ENCODE measurements at places on chromosomes 16 and 17.
A peak's percentile ranks its signal among the peaks of the same experiment; 100 is the strongest.

DNA sequence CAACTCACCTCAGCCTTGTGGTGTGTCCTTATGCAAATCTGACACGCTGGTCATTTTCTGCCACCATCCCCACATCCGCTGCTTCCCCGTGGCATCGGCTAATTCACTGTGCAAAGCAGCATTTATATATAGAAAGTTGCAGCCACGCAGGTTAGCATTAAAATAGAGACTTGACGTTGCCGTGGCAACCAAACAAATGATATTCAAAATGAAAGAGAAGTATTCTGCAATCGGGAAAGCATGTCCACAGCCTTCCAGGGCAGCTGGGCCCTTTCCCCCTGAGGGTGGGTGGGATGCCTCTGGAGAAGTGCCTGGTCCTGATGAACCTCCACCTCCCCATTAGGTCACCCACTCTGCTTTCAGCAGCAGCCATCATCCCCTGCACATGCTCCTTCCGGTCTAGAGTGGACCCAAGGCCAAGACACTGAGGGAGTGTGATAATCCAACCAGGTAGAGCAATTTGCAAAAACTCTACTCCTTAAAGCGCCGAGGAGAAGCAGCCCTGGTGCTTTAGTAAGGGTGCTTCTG is 138.7 kb downstream of the GAS7 start:
- DNase-seq: no peak

GRCh38 chr17:55223524-55223923 is 41.2 kb upstream of the HLF start:
- DNase-seq: no peak

- DNase-seq: no peak
Measured at GRCh38 chr17:12693640-12694039, 27.9 kb downstream of the MYOCD start.

DNA sequence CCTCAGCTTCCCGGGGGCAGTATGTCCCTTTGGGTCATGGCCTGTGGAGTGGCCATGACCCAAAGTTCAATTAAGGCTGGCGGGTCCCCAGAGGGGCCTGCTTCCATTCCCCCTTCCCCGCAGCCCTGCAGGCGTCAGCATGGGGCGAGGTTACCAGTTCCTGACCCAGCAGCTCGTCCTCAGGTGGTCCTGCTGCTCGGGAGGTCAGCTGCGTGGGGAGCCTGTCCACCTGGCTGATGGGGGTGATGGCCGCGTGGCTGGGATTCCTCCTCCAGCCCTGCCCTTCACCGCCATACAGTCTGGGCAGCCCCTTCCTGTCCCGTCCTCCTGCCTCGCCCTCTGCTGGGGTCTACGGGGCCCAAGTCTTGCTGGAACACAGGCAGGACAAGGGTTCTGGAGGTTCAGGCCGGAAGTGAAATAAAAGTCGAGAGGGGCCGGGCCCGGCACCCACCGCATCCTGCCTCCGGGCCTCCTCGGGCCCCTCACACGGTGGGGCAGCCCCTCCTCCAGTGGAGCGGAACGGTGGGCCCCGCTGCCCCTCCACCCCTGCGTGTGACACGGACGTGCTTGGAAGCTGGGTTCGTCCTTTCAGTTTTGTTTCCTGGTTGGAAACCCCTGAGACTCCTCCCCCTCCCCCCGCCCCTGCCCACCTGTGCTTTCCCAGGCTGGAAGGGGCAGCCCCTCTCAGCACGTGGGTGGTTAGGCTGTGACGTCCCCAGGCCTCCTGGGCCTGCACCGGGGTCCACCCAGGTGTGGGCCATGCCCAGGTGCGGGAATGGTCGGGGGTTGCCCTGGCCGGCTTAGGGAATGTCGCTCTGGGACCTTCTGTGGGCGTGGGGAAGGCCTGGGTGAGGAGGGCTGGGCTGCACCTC is 6.8 kb downstream of the UBALD2 start:
- peak; percentile 78 for DNase-seq

DNA sequence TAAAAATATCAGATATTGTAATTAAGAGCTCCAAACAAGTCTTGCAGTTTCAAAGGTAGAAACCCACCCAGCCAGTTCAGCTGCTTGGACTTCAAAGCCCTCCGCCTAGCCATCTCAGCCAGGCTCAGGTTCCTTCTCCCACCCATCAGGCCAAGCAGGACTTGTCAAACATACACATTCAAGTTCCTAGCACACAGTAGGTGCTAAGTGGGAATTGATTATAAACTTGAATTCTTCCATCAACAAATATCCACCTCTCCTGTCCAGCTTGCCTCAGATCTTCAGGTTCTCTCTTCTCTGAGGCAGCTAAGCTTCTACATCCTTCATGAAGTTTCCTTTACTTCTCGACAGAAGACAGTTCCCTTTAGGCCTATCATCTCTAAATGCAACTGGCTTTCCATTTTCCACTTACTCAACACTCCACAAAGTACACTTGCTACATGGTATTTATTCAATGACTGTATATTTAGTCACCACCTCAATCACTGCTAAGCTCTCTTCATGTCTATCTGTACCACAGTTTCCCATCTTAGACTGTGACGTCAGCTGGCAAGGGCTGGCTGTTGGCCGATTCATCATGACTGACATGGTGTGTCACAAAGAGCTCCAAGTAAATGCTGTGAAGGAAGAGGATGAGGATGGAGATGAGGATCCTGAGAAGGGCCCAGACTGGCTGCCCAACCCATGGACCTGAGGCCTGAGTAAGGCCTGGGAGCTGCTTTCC is 13.3 kb upstream of the COG7 start:
- DNase-seq: no peak

GRCh38 chr16:30992931-30993816 is 8.2 kb downstream of the HSD3B7 start:
- DNase-seq: no peak

DNA sequence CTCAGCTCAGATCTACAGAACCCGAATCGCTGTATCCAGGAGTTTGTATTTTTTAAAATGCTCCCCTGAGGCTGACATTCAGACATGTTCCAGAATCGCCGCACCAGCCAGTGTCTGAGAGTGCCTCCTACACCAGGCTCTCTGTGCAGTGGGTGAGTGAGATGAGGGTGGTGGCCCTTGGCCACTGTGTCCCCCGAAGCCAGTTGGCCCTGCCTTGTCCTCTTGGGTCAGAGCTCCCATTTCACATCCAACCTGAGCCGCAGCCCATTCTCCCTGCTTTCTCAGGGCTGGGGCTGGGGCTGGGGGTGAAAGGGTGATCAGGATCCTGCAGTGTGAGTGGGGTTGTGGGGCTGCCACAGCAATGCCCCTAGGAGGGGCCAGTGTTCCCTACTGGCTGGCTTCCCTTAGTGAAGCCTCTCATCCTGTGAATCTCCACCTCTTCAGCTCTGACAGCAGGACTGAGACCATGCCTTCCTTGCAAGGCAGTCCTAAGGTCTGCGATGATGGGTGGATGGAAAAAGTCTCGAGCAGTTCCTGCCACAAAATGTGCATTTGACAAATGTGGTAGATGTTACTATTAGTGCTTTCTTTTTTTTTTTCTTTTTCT is 12.9 kb upstream of the MYCBPAP start:
- DNase-seq: no peak

DNA sequence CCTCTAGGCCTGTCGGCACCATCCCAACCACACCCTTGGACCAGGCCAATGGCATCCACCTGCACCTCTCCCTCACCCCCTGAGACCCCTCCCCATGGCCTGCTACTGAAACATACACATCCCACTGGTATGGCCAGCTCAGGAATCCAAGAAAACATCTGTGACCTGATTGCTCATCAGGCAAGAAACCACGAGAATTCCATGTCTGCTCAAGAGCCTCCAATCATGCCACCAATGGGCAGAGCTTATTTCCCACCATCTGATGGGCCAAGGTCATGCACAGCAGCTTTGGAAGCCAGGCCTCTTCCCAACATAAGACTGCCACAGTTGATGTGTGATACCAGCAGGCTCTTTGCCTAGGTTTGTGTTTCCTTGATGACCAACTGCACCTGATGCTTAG is 190.1 kb downstream of the C16orf78 start:
- DNase-seq: no peak

GRCh38 chr17:22304667-22305303 is 612.5 kb downstream of the KCNJ18 start:
- DNase-seq: no peak

- DNase-seq: no peak
Measured at GRCh38 chr17:75334723-75335122, 45.5 kb upstream of the SLC25A19 start.

DNA sequence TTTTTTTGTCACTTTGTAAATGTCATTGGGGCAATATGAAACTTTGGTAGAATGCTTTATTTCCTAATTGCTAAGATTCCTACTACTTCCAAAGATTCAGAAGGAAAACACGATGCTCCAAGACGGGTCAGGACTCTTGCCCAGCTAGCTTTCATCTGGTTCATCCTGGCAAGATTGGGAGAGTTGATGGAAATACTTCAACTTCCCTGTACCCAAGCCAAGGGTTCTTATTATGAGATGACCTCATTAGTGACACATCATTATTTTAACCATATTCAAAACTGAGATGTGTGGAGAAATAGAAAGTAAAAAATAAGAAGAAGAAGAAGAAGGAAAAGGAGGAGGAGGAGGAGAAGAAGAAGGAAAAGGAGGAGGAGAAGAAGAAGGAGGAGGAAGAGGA is 25.6 kb downstream of the SOX9 start:
- no peak for DNase-seq

DNA sequence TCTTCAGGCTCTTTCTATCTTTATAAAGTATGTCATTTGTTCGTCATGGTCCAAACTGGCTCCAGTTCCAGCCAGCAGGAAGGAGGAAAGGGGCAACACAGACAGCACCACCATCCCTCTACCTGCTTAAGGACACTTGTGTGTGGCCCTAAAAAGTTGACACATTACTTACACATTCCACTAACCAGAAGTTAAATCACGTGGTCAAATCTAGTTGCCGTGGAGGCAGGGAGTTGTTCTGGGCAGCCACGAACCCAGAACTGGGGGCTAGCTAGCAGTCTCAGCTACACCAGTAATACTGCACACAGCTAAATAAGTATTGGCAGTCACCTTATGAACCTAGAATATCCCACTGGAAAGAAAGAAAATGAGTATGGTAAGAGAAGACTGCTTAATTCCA is 104.2 kb downstream of the SNX11 start:
- no peak for DNase-seq

GRCh38 chr16:64589836-64590235 is 532.0 kb downstream of the CDH11 start:
- no peak for DNase-seq

GRCh38 chr16:79053577-79053976 is 547.0 kb downstream of the MAF start:
- no peak for DNase-seq

DNA sequence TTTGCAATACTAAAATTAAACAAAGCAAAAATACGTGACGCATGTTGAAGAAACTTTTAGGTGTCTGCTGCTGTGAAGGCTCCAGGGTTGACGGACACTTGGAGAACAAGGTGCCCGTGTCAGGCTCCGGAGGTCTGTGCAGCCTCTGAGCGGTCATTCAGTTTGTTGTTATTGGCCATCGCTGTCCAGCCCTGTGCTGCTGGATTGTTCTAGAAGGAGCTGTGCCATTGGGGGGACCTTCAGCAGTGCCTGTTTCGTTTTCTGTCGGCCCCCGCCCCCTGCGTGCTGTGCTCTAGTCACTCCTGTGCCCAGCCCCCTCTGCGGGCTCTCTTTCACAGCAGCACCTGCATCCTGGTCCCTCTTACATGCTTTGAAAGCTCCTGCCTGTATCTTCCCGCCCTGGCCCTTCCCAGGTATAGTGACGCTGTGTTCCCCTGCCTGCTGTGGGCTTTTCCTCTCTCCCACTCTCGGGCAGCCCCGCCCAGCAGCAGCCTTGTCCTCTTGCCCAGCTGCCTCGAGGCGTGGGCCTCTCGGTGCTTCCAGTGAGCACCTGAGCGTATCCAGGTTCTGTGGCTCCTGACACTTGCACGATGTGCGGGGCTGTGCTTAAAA is 50.7 kb downstream of the RNF213 start:
- DNase-seq: no peak

DNA sequence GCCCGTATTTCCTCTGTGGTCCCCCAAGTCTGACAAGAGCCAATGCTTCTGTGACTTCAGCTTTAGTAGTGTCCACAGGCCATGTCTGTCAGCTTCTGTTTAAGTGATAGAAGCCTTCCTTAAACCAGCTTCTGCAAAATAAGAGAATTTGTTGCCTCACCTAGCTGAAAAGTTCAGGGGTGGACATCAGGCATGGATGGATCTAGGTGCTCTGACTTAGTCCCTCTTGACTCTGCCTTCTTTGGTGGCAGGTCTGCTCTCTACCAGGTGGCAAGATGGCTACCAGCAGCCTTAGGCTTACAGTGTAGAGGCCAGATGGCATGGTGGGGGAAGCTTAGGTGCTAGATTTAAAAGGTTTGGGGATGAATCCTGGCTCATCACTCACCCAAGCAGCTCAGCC is 33.7 kb downstream of the KATNIP start:
- no peak for DNase-seq

DNA sequence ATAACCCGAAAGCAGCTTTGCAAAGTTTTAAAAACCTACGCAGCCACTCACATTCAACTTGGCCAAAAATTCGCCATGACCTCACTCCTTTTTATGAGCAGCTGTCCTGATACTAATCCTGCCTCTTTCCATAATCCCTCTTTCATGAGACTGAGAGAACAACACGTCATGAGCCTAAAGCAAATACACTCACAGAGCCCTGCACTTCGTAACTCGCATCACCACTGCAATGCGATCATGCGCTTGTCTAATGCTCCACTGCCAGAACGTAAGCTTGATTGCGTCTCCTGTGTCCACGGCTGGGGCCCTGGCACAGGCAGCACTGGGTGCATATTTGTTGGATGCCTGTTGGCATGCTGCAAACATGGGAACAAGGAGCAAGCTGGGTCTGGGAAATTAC is 36.2 kb downstream of the CDRT4 start:
- DNase-seq: no peak

GRCh38 chr16:2948807-2949704 is 15.0 kb upstream of the KREMEN2 start:
- DNase-seq: no peak

DNA sequence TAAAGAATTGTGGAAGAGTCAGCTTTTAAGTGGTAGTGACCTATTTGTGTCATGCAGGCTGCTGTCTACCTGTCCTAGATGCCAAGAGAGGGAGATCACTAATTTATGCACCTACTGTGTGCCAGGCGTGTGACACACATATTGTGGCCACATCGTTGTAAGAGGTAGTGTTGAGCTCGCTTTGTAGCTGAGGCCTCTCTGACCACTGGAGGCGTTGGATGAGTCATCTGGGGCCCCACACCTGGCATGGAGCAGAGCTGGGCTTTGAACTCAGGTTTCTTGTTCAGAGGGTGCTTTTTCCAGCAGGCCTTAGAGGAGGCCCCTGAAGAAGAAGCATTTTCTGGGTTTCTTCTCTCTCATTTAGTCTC is 52.3 kb upstream of the LGALS9 start:
- DNase-seq: no peak

DNA sequence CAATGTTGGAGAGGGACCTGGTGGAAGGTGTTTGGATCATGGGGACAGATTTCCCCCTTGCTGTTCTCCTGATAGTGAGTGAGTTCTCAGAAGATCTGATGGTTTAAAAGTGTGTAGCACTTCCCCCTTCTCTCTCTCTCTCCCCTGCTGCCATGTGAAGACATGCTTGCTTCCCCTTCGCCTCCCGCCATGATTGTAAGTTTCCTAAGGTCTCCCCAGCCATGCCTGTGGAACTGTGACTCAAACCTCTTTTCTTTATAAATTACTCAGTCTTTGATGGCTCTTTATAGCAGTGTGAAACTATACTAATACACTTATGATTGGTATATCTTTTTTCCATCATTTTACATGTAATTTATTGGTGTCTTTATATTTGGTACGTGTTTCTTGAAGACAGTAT is 13.4 kb downstream of the ADGRG5 start:
- DNase-seq: no peak
